ENCODE measurements at places on chromosomes 3 and 15.

DNA sequence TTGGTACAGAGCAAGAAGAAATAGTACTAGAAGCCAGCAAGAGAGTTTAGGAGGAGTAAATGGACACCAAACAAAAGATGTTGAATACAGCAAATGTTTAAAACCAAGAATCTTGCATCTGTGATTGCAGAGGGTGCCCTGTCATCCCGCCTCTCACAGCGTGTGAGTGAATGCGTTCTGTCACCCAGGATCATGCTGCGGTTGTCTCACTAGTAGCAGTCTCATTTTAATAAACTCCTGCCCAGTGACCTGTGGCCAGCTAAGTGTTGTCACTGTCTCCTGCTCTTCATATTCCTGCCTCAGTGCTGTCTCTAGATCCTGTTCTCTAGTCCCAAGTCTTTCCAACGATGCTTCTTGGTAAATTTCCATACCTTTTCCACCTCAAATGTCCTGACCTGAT lies 584.6 kb downstream of the MCTP2 start:
- no peak for DNase-seq

- no peak for DNase-seq
Observed at GRCh38 chr15:85652457-85652856, 142.3 kb downstream of the KLHL25 start.

GRCh38 chr3:44232407-44232806 lies 9.3 kb upstream of the TOPAZ1 start:
- no peak for DNase-seq

DNA sequence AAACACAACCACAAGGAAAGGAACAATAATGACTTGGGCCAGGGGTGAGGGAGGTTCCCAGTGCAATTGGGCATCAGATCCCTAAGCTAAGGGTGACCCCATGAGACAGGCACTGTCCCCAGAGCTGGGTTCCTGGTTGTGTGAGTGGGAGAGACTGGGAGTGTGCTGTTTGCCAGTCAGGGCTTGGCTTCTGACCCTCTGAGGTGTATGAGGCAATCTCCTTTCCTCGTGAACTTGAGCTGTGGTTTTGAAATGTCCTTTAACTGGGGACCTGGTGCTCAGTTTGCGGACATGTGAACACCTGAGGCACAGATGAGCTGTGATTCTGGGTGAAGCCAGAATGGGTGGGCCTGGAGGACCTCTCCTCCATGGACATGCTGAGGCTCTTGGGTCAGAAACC lies 58.5 kb upstream of the PLXNA1 start:
- DNase-seq, result no peak

- no peak for DNase-seq
Observed at GRCh38 chr3:132006605-132007204, 28.1 kb downstream of the CPNE4 start.

GRCh38 chr15:33068007-33068481 lies 126.5 kb downstream of the FMN1 start:
- DNase-seq, result no peak

DNA sequence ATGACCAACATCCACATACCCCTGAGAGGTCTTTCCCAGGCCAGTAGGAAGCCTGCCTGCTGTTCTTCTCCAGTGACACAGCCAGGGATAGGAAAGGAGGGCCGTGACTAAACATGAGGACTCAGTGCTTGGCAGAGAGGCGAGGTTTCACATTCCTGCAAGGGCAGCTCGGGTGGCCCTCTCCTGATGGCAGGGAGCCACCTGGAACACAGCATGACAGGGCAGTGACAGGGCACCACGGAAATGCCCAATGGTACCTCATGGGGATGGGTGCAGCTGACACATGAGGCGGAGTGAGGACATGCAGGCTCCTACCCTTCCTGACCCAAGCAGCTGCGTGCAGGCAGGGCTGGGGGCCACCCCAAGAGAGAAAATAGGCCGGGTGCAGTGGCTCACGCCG lies 7.4 kb upstream of the TGM5 start:
- no peak for DNase-seq

GRCh38 chr15:32029862-32030781 lies at the start of gene CHRNA7:
Gene CHRNA7 (plus strand): TSS chr15:32030515. CDS start chr15:32030595, 80 bp downstream.
- DNase-seq, result peak; percentile 73

- no peak for DNase-seq
Observed at GRCh38 chr3:42229942-42230688, 35.9 kb downstream of the CCK start.

DNA sequence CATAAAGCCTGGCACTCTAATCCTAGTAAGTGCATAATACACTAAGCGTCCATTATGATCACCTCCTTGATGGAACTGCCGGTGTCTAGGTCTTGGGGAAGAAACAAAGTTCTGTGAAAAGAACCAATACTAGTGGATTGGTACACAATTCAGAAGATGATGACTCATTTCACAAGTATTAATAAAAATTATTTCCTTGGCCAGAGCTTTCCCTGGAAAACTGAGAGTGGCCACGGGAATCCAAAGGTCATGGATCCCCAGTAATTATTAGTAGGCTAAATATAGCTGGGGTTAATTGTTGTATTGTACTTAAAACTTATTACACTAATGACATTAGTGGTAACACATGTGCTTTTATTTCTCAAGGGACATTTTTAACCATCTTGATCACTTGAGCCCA lies 808.0 kb upstream of the NR2F2 start:
- DNase-seq, result no peak

DNA sequence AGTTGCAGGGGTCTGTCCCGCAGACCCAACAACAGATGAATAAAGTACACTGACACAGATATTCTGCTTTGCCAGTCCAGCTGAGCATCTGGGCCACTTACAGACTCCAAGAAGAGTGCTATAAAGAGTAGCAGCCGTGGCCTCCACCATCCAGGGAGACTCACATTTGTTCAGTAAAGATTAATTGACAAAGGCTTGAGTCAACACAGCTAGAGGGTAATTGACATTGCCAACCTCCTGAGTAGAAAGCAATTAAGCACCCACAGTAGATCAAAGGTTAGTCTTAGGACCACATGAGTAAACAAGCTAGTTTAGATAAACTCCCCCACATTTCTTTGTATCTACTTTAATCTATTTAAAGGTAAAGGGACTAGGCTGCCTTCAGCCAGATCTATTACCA lies 16.3 kb upstream of the CRTC3 start:
- no peak for DNase-seq
